ENCODE measurements at places on chromosomes 5 and 9. TPM values are rescaled to one million over a fixed set of nuclear protein-coding genes. Genes with fewer than 3 reads are reported as not detected.

DNA sequence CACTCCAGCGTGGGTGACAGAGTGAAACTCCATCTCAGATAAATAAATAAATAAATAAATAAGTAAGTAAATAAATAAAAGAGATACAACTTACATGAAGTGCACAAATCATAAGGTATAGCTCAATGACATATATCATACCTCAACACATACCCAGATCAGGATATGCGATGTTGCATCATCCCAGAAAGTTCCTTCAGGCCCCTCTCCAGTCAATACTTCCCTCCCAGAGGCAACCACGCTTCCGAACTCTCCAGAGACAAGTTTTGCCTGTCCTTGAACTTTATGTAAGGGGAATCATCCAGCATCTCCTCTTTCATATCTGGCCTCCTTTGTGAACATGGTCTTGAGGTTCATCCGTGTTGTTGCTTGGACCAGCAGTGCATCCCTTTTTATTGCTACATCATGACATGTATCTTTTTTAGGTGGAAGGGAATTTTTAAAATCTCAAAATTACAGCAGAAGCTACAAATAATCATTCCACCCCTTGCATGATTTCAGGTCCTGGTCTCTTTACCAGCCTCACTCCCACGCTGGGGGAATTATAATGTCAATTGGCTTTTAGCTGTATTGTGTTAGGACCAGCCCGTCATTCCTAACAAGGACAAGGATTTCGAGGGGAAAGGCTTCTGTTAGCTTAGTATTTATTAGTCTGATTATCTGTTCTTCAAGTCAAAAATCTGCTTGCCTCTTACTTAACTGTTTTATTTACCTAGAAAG lies 32.9 kb upstream of the AOPEP start:
- no peak overlapping the region for H3K27ac ChIP-seq
- no peak overlapping the region for H3K4me3 ChIP-seq
- no peaks in the 10 kb centered on the region for H3K27me3 ChIP-seq
- no peak for DNase-seq
- H3K4me1 ChIP-seq: peaks cover 5% of the 10 kb centered on the region
- no peaks in the 10 kb centered on the region for H3K36me3 ChIP-seq

GRCh38 chr9:81592887-81593266 lies 96.5 kb downstream of the TLE1 start:
- no peaks in the 10 kb centered on the region for H3K27me3 ChIP-seq
- H3K27ac ChIP-seq: no peak overlapping the region
- H3K4me1 ChIP-seq: no peaks in the 10 kb centered on the region
- DNase-seq: no peak
- H3K36me3 ChIP-seq: peaks cover 23% of the 10 kb centered on the region

ADAMTSL2 gene
- total RNA-seq: 0.39 TPM

DNA sequence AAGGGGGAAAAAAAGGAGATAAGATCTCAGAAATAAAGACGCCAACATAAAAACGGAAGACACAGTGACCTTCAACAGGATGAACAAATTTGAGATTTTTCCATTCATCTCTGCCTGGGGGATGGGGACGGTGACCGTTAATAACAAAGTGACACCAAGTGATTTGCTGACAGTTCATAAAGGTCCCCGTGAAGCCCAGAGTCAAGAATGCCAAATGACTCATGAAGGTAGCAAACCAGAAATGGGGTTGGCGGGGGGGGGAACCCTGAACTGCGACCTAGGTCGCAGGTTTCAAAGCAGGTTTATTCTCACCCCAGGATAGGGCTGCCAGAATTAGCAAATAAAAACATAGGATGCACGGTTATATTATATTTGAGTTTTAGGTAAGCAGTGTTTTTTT lies 21.1 kb upstream of the SHB start:
- no peaks in the 10 kb centered on the region for H3K27me3 ChIP-seq
- no peak overlapping the region for H3K27ac ChIP-seq
- H3K36me3 ChIP-seq: no peaks in the 10 kb centered on the region
- DNase-seq: no peak
- peaks cover 10% of the 10 kb centered on the region for H3K4me1 ChIP-seq
